CD4-positive, CD25-positive, alpha-beta regulatory T cell (primary cell): ENCODE measurements at places on chromosomes 3 and 15.

DNA sequence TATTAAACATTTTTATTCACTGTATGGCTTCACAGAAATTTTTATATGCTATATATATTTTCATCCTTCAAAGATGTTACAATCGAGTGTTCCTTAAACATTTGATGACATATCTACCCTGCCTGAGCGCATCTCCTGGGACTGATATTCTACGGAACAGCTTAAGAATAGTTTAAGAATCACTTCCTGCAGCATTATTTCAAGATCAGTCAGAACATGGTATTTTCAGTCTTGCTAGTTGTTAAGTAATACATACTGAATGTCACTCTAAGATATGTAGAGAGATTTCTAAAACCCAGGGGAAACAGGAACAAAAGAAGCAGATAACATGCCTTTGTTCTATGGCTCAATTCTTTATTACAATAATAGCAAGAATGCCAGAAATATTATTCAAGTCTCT is 8.7 kb downstream of the COL8A1 start:
- no peaks in the 10 kb centered on the region for H3K36me3 ChIP-seq
- no peak for DNase-seq
- no peaks in the 10 kb centered on the region for H3K4me1 ChIP-seq
- H3K27ac ChIP-seq: no peak overlapping the region
- H3K4me3 ChIP-seq: no peak overlapping the region
- H3K27me3 ChIP-seq: no peaks in the 10 kb centered on the region

DNA sequence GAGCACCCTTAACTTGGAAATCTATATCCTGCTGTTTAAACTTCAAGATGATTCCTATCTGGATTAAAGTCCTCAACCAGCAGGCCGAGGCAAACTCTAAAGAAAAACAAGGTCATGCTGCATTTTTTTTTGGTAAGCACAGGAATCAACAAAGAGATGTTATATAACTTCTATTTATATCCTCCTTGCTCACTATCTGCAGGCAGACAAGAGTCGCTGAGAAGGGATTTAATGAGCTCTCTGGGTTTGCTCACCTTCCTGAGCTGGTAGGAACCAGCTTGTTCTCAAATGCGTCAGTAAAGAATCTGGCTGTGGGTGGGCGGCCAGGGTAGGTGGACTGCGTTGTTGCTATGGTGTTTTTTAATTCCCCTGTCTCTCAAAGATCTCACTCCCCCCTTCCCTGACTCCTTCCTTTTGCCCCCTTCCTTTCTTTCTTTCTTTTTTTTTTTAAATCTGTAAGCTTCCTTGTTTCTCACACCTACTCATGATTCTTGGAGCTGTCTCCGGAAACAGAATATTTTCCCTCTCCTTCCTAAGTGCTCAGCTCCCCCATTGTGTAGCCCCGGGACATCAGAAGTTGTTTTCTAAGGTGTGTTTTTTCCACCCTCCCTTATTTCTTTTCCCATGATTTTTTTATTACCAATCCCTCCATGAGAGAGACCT is 228.8 kb upstream of the BHLHE40 start:
- no peak overlapping the region for H3K4me3 ChIP-seq
- H3K36me3 ChIP-seq: peaks cover 18% of the 10 kb centered on the region
- no peaks in the 10 kb centered on the region for H3K4me1 ChIP-seq
- H3K27me3 ChIP-seq: no peaks in the 10 kb centered on the region
- H3K27ac ChIP-seq: peak overlapping the region; percentile 19
- peak; percentile 9 for DNase-seq

DNA sequence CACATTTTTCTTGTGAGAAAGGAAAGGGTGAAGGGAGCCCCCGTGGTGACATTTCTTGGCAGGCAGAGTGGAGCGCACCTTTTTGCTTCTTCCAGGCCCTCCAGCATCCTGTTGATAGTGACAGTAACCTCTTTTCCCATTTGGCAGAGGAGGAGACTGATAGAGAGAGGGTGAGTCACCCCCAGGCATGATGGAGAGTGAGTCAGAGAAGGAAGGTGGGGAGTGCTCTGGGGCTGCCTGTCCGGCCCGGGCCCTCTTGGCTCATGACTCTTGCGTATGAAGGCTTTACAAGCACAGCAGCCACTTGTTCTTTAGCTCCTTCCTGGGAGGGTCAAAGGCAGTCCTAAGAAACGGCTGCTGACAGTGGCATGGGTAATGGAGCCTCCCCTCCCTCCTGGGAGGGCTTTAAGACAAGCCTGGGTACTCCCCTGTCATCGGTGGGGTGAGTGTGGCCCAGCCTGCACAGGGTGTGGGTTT is 16.0 kb downstream of the ANKRD63 start:
- H3K27ac ChIP-seq: no peak overlapping the region
- no peak overlapping the region for H3K4me3 ChIP-seq
- no peaks in the 10 kb centered on the region for H3K27me3 ChIP-seq
- H3K4me1 ChIP-seq: no peaks in the 10 kb centered on the region

GRCh38 chr15:39512643-39513042 is 68.2 kb upstream of the THBS1 start:
- H3K27me3 ChIP-seq: peaks cover 23% of the 10 kb centered on the region
- no peak for DNase-seq
- no peak overlapping the region for H3K4me3 ChIP-seq
- H3K36me3 ChIP-seq: no peaks in the 10 kb centered on the region
- H3K4me1 ChIP-seq: no peaks in the 10 kb centered on the region
- H3K27ac ChIP-seq: no peak overlapping the region

GRCh38 chr15:66156310-66156975 is 97.1 kb downstream of the MEGF11 start:
- H3K4me1 ChIP-seq: no peaks in the 10 kb centered on the region
- H3K27me3 ChIP-seq: no peaks in the 10 kb centered on the region
- DNase-seq: no peak
- no peak overlapping the region for H3K4me3 ChIP-seq

DNA sequence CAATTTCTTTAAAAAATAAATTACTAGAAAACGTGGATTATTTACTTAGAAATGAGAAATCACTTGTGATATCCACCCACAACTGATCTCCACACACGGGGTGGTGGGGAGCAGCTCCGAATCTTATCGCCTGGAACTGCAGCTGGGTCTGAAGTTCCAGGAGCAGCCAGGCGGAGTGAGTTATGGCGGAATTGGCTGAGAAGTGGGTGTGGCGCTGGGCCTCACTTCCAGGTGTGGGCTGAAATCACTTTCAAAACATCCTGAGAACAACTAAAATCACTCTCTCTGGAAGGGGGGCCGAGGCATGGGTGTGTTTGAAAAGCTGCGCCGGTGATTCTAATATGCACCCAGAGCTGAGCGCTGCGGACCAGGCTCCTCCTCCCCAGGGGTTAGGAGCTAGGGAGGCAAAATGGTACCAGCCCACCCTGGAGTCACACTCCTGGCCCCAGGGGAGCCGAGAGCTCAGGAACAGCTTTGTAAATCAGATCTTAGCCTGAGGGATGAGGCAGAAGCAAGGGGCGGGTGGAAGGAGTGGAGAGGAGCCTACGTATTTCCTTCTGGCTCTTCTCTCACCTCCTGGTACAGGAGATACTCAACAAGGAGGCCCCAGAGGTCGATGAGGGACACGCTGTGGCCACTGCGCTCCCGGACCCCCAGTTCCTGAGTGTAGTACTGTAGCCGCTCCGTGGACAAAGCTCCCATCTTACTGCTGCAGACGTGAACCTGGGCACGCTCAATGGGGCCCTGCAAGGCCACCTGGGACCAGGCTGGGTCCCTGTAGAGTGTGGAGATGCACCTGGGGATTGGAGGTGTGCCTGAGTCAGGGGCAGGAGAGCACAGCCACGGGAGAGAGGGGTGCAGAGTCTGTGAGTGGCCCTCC is 9.6 kb downstream of the PLA2G4F start:
- no peak overlapping the region for H3K4me3 ChIP-seq
- no peak overlapping the region for H3K27ac ChIP-seq

GRCh38 chr15:29208836-29209235 is 60.8 kb downstream of the NSMCE3 start:
- H3K4me1 ChIP-seq: no peaks in the 10 kb centered on the region
- no peak overlapping the region for H3K27ac ChIP-seq
- no peak overlapping the region for H3K4me3 ChIP-seq
- no peaks in the 10 kb centered on the region for H3K27me3 ChIP-seq

DNA sequence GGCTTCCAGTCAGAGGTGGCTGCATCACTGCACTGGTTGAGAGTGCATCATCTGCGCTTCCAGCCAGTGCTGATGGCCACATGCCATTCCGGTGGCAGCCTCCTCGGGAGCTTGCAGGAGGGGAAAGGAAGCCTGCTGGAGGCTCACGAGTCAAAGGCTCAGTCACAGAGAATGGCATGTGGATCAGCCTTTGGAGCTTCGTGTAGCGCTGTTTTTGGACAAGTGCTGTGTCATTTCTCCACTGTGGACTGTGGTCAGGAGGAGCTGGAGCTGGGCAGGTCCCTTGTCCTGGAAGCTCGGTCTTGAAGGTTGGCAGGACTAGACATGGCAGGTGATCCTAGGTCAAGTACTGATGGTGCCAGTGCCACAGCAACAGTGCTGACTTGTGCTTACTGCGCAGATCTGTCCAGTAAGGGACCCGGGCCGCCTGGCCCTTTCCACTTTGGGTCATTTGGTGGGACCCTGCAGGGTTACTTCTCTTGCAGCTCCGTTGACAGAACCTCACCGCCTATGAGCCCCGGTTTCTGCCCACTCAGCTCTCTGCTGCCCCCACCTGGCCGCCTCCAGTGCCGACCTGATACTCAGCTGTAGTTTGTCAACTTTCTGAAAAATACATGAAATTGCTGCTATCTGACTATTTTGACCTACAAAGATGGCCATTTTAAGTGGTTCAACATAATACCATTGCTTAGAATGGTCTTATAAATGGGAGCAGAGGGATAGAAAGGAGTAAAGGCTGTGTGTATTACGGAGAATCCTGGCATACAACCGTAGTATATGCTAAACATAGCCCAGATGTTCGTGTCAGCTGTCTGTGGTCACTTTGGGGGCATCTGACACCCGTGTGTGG is 27.6 kb upstream of the TRPM1 start:
- no peaks in the 10 kb centered on the region for H3K27me3 ChIP-seq
- no peak overlapping the region for H3K27ac ChIP-seq
- H3K36me3 ChIP-seq: no peaks in the 10 kb centered on the region
- DNase-seq: peak; percentile 70
- no peaks in the 10 kb centered on the region for H3K4me1 ChIP-seq
- H3K4me3 ChIP-seq: no peak overlapping the region

DNA sequence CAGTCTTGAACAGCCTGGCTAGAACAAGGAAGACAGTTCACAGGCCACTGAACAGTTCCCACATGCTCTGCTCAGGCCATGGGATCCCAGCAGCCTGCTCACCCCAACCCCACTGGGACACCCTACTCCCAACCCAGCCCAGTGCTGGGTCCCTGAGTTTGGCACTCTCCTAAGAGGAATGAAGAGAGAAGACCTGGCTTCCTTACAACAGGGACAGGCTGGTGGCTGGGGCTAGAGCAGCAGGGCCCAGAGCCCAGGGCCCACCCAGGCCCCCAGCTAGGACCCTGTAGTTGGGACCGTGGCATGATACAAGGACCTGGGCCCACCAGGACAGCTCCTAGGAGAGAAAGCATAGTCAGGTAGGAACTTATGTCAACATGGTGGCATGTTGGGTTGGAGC is 43.4 kb downstream of the SEMA3G start:
- no peaks in the 10 kb centered on the region for H3K4me1 ChIP-seq
- no peak overlapping the region for H3K4me3 ChIP-seq
- H3K27ac ChIP-seq: no peak overlapping the region
- no peak for DNase-seq
- no peaks in the 10 kb centered on the region for H3K27me3 ChIP-seq

DNA sequence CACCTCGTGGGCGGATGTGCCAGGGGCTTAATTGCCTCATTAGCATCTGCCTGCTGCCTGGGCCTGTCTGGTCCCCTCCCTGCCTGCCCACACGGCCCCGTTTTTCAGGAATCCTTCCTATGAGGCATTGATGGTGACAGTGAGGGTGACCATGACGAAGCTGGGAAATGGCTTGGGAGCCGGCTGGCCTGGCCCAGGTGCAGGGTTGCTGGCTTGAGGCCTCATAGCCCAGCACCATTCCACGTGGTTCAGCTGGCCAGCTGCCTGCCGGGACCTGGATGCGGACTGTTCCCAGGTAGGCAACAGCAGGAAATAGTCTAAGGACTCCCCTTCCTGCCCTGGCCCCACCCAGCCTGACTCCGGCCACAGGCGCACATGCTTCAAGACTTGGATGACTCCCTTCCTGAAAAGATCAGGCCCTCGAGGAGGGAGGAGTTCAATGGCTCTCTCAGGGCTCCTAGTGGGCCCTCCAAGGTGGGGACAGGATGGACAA is 8.9 kb upstream of the DUSP7 start:
- H3K36me3 ChIP-seq: no peaks in the 10 kb centered on the region
- no peaks in the 10 kb centered on the region for H3K4me1 ChIP-seq
- no peak overlapping the region for H3K4me3 ChIP-seq
- no peaks in the 10 kb centered on the region for H3K27me3 ChIP-seq
- H3K27ac ChIP-seq: no peak overlapping the region
- DNase-seq: no peak

DNA sequence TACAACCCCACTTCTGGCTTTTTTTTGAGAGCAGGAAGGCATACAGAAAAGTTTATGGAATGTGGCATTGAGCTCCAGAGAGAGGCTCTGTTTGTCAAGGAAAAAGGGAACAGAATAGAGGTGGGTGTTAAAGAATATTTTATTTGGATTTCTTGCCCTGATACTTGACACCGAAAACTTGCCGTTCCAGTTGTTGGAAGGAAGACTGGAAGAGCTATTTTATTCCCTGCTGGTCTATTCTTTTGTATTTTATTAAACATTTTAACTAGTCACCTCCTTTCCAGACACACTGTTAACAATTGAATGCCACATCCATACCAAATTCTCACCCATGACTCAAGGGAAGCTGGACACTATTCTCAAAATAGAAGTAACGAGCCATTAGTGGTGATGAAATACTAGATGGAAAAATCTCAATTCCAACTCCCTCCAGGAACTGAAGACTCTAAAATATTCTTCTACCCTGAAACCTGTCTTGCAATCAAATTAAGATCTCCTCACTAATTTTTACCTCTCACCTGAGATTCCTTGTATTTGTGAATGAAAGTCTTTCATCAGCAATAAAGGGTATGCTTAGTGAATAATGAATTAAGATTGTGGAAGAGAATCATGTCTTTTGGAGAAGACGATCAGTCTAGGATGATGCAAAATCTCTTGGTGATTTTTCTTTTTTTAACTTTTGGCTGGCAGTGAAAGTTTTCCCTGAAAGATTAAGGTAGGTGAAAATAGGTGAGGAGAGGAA is 28.5 kb downstream of the GREM1 start:
- H3K4me1 ChIP-seq: no peaks in the 10 kb centered on the region
- H3K27ac ChIP-seq: no peak overlapping the region
- no peaks in the 10 kb centered on the region for H3K36me3 ChIP-seq
- DNase-seq: no peak
- no peak overlapping the region for H3K4me3 ChIP-seq

GRCh38 chr3:139574026-139574947 is 34.7 kb upstream of the RBP1 start:
- H3K27ac ChIP-seq: no peak overlapping the region
- DNase-seq: no peak
- no peaks in the 10 kb centered on the region for H3K36me3 ChIP-seq
- no peak overlapping the region for H3K4me3 ChIP-seq
- H3K4me1 ChIP-seq: no peaks in the 10 kb centered on the region
